ENCODE measurements at places on chromosomes 16 and 17.

- no peak for DNase-seq
Measured at GRCh38 chr17:75326226-75326848, 37.1 kb upstream of the SLC25A19 start.

GRCh38 chr16:85328676-85329058 is 216.4 kb upstream of the CIBAR2 start:
- no peak for DNase-seq

DNA sequence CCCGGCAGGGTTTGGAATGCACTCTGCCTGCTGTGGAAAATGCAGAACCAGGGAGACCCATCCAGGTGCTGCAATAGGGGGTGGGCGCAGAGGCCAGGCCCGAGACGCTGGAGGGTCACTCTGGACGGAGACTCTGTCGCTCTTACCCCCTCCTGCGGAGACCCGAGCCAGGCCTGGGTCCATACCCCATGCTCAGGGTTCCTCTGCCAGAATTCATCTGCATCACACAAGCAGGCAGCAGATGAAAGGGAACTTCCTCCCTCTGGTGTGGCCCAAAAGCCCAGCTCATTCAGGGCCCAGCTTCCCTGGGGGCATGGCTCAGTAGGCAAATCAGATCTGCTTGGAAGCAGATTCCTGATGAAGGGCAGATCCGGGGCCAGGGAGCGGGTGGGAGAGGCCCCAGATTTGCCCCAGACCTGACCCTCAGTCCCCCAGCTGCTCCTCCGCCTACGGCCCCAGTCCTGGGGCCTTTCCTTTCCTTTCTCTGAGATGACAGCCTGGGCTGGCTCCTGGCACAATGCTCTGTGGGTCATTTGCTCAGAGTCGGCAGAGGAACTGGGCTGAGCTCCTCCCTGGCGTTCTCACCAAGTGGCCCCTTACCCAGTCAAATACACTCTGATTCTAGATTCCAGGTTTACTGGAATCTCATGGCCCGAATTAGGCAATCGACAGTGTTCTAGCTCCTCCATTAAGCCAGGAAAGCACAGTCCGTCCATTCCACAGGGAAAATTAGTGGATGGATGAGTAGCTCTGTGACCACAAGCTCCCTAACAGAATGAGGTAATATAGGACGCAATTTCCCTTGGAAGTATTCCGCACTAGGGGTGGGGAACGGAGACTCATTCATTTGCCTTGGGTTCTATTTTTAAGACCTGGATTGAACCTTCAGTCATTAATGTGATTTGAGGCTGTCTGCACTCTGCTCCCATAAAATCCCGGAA is 19.1 kb upstream of the RASD1 start:
- DNase-seq = no peak

DNA sequence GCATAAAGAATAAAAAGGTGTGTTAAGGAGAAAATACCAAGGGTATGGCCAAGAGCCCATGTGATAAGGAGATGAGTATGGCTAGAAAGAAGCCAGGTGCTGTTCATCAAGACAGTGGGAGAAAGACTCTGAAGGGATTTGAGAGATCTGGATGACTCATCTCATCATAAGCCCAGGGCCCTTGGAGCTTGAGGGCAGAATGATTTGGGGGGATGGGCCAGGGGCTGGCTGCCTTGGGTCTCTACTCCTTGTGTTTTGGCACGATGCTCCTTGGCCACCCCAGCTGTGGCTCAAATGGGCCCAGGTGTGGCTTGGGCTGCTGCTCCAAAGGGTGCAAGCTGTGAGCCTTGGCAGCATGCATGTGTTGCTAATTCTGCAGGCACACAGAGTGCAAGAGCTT is 14.5 kb upstream of the TNFRSF13B start:
- DNase-seq = no peak

DNA sequence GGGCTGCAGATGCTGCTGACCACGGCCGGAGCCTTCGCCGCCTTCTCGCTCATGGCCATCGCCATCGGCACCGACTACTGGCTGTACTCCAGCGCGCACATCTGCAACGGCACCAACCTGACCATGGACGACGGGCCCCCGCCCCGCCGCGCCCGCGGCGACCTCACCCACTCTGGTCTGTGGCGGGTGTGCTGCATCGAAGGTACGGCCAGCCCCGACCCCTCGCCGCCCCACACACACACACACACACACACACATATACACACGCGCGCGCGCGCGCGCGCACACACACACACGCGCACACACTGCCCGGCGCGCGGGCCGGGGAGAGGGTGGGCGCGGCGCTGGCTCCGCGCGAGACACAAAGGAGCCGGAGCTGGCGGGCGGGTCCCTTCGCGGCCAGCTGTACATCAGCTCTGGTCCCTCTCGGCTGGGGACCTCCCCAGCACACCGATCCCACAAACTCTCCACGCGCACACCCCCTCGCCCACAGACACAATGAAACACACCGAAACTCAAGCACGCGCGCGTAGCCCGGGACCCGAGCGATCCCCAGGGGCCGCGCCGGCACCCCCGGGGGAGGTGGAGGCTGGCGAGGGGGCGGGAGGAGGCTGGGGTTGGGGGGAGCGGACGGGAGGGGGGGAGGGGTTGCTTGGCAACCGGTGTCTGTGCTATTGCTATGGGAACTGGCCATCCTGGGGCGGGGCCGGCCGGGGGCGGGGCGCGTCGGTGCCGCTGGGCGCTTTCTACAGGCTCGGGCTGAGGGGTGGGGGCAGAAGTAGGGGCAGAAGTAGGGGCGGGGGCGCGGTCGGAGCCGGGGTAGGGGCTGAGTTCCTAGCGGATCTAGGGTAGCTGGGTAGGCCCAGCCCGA is 658 bp downstream of the CACNG4 start:
- no peak for DNase-seq

GRCh38 chr17:59327121-59327980 is 4.1 kb upstream of the YPEL2 start:
- no peak for DNase-seq

GRCh38 chr16:17408955-17409441 is 61.8 kb downstream of the XYLT1 start:
- no peak for DNase-seq

DNA sequence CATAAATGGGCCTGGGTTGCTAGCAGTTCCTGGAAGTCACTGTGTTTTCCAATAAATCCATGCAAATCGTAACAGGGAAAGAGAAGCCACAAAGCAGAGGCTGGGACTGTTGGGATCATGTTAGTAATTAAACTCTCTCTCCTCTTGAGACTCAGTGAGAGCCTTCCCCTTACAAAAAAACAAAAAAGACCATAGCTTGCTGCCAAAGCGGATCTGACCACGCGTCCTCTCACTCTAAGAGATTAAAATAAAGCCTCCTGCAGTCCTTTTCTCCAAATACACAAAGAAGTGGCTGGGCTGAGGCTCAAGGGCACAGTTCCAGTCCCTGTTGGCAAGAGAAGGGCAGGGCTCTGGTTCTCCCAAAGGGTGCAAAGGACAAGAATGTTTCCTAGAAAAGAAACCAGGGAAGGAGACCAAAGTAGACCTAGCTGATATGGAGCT is 38.5 kb downstream of the PIGL start:
- no peak for DNase-seq

DNA sequence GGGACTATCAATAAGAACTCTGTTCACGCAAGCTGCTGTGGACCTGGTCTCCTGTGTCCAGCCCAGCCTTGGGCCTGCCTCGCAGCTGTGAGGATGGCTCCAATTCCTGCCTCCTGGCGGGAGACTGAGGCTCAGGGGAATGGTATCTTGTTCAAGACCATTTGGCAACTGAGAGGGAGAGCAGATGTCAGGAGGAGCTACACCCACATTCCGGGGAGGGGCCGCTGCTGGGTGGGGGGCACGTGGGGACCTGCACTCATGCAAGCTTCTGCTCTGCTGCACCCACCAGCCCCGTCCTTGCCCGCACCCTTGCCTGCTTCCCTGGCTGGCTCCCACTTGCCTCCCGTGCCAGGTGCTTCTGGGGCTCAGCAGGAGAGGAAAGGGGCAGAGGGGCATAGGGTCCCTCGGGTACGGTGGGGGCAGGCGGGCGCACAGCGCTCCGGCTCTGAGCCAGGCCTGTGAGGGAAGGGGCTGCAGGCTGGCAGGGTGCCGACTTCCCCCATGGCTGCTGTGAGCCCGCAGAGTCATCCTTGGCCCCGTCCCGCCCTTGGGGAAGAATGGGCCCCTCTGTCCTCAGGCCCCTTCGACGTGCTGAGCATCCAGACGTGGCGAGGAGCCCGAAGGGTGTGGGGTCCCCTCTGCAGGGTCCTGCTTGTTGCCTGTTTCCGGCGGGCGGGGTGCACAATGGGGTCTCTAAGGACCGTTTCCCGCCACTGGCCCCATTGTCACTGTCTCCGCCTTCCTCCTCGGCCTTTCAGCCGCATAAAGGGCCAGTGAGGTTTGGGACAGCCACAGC is 2.7 kb downstream of the METRN start:
- DNase-seq = no peak

- DNase-seq = no peak
Measured at GRCh38 chr16:80047842-80048241, 447.3 kb upstream of the MAF start.

DNA sequence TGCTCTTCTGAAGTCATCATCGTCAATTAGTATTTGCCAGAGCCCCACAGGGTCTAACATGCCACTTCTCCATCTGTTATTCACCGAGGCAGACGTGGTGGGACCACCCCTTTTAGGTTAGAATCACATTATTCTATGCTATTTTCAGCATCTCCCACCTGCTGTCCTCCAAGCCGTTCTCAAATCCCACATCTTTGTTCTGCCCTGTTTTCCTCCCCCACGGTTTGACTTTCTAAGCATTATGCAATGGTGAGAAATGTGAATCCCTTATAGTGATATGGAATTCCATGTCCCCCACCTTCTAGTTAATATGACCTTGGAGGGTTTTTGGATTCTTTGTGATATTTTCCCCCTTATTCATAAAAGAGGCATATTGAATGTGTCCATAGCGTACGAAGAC is 634.1 kb upstream of the RBFOX1 start:
- no peak for DNase-seq

GRCh38 chr16:2161911-2162310 is 6.3 kb downstream of the TRAF7 start:
- no peak for DNase-seq

GRCh38 chr16:31365131-31365865 is 10.3 kb downstream of the ITGAX start:
- no peak for DNase-seq
